ENCODE measurements at places on chromosomes 13 and 19.
A peak's percentile ranks its signal among the peaks of the same experiment; 100 is the strongest.

DNA sequence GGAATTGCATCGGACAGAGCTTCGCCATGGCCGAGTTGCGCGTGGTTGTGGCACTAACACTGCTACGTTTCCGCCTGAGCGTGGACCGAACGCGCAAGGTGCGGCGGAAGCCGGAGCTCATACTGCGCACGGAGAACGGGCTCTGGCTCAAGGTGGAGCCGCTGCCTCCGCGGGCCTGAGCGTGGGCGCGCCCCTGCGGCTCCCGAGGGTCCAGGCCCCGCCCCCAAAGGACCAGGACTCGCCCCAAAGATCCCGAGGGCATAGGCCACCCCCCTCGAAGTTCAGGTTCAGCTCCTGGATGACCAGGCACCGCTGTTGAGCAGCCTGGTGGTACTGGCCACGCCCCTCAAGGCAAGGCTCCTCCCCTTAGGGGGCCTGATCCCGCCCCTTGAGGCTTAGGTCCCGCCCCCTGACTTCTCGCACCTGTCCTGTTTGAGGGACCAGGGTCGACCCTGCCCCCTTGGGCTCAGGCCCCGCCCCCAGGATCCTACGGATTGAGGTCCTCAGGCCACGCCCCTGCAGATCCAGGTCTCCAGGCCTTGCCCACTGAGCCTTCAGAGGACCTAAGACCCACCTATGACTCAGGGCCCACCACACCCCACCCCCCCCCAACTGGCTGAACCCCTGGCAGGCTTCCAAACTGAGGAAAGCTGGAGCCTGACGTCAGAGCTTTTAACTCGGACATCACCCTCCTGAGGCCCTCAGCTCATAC lies 43.1 kb downstream of the CYP4F22 start:
- peak; percentile 20 for DNase-seq

DNA sequence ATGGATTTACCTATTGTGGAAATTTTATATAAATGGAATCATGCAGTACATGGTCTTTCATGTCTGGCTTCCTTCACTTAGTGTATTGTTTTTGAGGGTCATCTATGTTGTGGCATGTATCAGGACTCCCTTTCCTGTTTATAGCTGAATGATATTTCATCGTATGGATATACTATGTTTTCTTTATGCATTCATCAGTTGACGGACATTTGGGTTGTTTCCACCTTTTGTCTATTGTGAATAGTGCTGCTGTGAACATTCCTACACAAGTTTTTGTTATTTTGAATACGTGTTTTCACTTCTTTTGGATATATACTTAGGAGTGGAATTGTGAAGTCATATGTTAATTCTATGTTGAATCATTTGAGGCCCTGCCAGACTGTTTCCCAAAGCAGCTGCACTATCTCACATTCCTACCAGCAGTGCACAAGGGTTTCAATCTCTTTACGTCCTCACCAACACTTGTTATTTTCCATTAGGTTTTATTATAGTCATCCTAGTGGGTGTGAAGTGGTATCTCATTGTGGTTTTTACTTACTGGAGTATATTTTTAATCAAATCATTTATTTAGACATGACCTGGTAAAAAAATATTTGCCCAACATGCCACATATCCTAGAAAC lies 262.7 kb downstream of the DLEU7 start:
- no peak for DNase-seq

GRCh38 chr13:60018536-60018935 lies 145.2 kb downstream of the DIAPH3 start:
- no peak for DNase-seq

DNA sequence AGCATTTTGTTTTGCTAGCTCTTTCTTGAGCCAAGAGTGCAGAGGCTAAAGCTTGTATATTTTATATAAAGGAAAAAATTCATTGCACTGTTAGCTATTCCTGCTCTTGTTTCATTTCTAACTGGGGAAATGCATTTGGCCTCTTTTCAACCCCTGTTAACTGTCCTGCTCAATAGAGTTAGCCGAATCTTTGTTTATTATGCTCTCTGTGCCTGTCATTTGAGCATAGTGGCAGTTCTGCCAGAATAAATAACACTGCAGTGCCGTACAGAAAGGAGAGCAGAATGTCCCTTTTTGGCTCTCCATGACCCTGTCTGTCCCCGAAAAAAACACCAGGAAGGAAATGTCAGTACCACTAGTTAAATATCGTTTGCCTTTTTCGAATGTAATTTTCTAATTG lies 350.8 kb downstream of the MYO16 start:
- DNase-seq = no peak

- no peak for DNase-seq
These were observed 149.6 kb downstream of the MIPEP start for GRCh38 chr13:23739596-23739995.

DNA sequence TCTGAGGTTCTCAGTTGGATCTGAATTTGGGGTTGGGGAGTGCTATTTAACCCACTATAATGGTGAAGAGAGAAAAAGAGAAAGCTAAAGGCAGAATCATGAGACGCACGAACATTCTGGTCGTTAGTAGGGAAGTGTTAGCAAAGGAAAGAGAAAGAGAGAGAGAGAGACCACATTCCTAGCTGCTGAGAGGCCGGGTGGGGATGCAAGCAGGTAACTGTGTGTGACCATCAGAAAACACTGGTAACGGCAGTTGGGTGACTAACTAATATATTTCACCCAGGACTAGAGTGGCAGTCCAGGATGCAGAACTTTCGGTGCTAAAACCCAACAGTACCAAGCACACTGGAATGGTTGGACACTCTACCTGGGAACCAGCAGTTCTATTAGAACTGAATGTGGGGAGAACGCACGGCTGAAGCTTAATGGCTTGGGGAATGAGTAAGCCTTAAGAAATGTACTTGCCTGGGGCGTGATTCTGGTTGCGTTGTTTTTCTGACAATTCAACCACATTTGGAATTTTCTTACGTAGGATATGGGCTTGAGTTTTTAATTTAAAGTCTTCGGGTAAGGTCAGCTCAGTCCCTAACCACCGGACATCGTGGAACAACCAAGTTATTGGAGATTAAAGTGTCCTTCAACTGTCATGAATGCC lies 130.2 kb downstream of the DNAJC15 start:
- DNase-seq = no peak

DNA sequence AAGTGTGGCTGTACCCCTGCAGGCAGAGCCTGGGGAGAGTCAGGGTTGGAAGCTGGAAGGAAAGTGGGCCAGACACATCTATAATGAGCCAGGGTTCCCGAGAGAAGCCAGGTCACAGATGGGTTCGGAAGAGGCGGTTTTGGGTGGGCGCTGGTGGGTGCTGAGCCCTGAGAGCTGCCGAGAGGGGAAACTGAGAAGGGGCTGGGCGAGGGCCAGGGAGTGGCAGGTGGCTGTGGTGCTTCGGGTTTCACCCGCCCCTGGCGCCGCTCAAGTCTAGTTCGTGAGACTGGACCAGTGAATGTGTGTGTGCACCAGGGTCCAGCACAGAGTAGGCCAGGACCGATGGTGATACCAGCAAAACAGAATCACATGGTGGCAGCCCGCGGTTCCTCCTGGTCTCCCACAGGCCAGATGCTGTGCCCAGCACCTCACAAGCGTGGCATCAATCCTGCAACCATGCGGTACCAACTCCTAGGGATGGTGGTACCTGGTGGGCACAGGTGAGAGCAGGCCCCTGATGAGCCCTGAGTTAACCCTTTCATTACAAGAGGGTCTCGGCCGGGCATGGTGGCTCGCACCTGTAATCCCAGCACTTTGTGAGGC lies 1.8 kb upstream of the LRRC4B start:
- DNase-seq = no peak

GRCh38 chr19:22622901-22623840 lies 11.0 kb upstream of the ZNF492 start:
- DNase-seq = peak; percentile 14

GRCh38 chr19:18649371-18650020 lies 12.7 kb downstream of the KLHL26 start:
- no peak for DNase-seq

DNA sequence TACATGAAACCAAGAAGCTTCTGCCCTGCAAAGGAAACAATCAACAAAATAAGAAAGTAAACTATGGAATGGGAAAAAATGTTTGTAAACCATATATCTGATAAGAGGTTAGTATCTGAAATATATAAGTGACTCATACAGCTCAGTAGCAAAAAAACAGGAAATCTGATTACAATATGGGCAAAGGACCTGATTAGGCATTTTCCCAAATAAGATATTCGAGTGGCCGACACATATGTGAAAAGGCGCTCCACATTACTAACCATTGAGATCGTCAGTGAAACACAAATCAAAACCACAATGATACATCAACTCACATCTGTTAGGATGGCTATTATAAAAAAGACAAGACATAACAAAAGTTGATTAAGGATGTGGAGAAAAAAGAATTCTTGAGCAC lies 2818.6 kb upstream of the PCDH20 start:
- no peak for DNase-seq

DNA sequence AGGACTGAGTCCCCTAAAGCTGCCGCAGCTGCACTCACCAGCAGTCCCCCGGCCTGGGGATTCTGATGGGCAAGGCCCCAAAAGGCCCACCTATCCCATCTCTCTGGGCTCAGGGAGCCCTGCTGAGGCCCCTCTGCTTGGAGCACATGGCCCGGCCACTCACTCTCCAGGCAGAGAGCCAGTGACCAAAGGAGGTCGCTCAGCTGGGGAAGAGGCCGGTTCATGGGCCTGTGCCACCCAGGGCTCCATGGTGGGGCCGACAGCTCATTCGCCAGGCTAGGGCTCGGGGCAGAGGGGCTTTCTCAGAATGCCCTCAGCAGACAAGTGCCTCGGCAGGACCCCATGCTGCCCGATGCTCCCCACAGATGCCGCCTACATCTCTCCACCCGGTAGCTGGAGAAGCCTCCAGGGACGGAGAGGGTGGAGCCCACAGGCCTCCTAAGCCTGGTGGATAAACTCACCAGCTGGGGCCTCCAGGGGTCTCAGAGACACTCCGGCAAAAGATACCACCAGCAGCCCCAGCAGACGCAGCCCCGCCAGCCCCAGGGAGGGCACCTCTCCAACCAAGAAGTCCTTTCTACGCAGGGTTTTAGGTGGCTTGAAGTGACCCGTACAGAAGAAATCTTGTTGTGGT lies 54.4 kb downstream of the MLLT1 start:
- no peak for DNase-seq

- no peak for DNase-seq
These were observed 50.1 kb upstream of the SPACA7 start for GRCh38 chr13:112325920-112326645.

All from SK-N-DZ (cell line).